ENCODE measurements at places on chromosomes 16 and 17. TPM values are rescaled to one million over a fixed set of nuclear protein-coding genes. Genes with fewer than 3 reads are reported as not detected.

DNA sequence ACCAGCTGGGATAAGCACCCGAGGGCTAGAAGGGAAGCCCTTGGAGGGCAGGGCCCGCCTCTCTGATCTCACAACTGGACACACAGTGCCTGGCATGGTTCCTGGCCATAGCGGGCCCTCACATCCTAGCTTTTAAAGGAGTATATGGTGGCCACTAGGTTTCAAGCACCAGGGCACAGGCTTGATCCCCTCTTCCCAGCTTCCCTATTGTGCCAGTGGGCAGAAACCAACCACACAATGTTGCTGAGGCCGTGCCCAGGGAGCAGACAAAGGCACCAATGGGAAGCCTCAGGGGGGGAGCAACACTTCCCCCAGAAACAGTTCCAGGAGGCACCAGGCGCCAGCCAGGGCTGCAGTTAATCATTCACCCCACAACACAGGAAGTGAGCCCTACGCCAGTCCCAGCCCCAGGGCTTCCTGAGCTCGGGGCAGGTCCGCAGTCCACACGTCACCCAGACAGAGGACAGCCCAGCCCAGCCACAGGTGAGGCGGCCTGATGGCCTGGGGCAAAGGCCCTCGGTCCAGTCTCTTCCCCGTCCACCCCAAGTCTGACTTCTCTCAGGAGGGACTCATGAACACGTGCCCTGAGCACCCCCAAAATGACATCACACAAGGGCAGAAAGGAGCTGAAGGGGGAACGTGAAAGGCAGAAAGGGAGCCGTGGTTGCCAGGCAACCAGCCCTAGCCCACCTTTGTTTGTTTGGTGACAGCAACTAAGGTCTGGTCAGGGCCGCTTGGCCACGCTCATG lies 12.8 kb downstream of the SMIM5 start:
- peak; percentile 36 for DNase-seq

- DNase-seq = no peak
Observed at GRCh38 chr16:2082171-2082982, 34.6 kb downstream of the TSC2 start.

ABCC11 gene
- 0.54 TPM for total RNA-seq

- peak; percentile 80 for DNase-seq
Observed at GRCh38 chr16:23060458-23061320, 88.6 kb downstream of the USP31 start.

DNA sequence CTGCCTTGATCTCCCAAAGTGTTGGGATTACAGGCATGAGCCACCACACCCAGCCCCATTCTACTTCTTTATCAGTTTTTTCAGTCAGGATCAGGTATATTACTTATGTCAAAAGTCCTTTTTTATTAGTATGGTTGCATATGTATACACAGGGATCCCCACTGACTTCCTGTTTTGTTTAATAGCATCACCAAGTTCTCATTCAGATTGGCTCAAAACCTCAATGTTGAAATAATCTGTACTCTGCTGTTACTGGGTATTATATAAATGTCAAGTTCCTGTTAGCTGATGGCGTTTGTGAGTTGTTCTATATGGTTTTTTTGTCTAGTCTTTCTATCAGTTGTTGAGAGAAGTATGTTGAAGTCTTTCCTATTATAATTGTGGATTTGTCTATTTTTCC lies 168.5 kb downstream of the BCAS3 start:
- DNase-seq = no peak

TLK2 gene
- total RNA-seq = 24.8 TPM
